Heart right ventricle (tissue), 16 donors: ENCODE measurements at places on chromosomes 4 and X. TPM values are rescaled to one million over a fixed set of nuclear protein-coding genes. Genes with fewer than 3 reads are reported as not detected.

DNA sequence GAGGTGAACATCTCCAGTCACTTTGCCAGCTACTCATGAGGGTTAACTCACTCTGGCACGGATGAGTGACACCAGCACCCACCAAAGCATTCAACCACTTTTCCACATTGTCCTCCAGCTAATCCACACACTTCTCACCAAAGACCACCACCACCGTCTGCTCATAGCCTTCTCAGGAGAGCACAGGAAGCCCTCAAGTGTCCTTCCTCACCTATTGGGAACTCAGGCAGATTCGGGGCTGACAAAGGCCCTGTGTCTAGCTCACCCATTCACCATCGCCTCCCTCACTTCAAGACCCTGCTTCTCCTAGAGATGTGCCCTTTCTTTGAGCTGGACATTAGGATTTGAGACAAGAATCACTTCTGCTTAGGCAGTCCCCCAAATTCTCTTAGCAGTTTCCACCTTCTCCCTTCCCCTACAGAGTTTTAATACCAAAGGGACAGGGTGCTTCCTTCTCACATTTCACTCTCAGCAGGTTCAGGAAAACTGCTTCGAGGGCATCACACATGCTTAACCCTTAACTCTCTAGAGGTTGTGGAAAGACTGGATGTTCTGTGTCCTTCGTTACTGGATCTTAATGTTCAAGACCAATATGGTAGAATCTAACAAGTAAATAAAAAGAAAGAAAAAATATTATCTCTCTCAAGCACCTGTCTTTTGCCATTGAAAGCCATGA, 11.0 kb downstream of the RXFP1 start:
- no peaks in the 10 kb centered on the region for H3K36me3 ChIP-seq
- no peaks in the 10 kb centered on the region for H3K27me3 ChIP-seq
- H3K27ac ChIP-seq, result no peak overlapping the region
- no peak for DNase-seq
- H3K4me1 ChIP-seq, result no peaks in the 10 kb centered on the region

DNA sequence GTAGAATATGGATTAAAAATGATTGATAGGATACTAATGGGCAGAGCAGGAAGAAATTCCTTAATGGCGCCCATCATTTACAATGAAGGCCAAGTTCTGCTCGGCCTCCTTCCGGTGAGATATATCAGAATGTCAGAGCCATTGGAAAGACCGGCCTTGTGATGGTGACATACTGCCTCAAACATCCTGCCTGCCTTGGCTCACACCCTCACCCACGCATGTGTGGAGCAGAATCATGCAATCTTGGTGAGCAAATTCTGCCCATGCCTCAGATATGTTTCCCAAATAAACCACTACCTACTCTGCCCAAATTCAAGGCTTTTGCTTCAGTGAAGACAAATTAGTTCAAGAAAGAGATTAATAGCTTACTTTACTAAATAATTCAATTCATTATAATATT, 163.3 kb downstream of the MID1 start:
- H3K27ac ChIP-seq, result no peak overlapping the region
- no peak for DNase-seq
- H3K36me3 ChIP-seq, result peaks cover 36% of the 10 kb centered on the region
- no peak overlapping the region for H3K4me3 ChIP-seq
- no peaks in the 10 kb centered on the region for H3K27me3 ChIP-seq

DNA sequence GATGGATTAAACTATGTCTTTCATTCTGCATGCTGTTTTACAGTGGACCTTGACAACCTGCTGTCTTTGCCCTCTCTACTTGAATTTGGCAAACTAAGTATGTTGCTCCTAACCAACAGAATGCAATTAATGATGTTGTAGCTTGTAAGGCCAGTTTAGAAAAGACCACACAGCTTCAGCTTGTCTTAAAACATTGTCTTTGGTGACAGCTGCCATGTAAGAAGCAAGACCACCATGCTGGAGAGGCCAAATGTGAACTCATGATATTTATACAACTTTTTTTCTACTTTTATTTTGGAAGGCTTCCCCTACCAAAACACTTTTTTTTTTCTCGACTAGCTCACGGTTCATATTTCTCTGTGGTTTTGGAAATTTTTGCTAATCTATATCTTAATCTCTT, 278.0 kb upstream of the GNPDA2 start:
- H3K27ac ChIP-seq, result no peak overlapping the region
- no peak overlapping the region for H3K4me3 ChIP-seq
- no peaks in the 10 kb centered on the region for H3K4me1 ChIP-seq
- H3K27me3 ChIP-seq, result no peaks in the 10 kb centered on the region
- H3K36me3 ChIP-seq, result no peaks in the 10 kb centered on the region

Gene COX7B2
- total RNA-seq, result not detected

Gene PAGE5
- not detected for total RNA-seq
